ENCODE measurements at places on chromosomes 4 and X. TPM values are rescaled to one million over a fixed set of nuclear protein-coding genes. Genes with fewer than 3 reads are reported as not detected.

SLIT2 gene
- total RNA-seq, result 0.07 TPM

CWH43 gene
- not detected for total RNA-seq

LARP1B gene
- total RNA-seq, result 14.9 TPM

BEND4 gene
- total RNA-seq, result not detected

SLC9B1 gene
- total RNA-seq, result not detected

ETDA gene
- total RNA-seq, result not detected

ITIH6 gene
- not detected for total RNA-seq

Data from A549 treated with RU486 at 1 μM for 4 hours (cell line).